Left lung (tissue), 14 donors: ENCODE measurements at places on chromosomes 11 and 22.

- no peak for DNase-seq
Measured at GRCh38 chr11:35814081-35814695, 129.7 kb upstream of the LDLRAD3 start.

- DNase-seq = no peak
Measured at GRCh38 chr11:72411623-72412419, 22.5 kb downstream of the CLPB start.

- no peak for DNase-seq
Measured at GRCh38 chr11:60343094-60343704, 16.1 kb downstream of the MS4A6E start.

DNA sequence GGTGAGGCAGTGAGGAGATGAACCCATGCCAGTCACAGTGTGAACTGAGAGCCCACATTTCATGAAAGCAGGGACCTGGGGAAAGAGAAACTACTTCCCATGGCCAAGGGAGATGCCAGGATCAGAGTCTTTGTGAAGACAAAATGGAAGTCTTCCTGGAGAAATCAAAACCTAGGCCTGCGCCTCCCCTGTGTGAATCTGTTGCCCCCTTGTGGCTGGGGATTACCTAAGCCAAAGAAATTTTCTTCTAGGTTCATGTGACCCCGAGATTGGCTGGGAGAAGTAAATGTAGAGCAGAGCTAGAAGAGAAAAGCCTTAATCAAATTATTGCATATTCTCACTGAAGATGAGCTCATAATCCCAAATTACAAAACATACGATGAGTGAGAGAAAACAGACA is 1075.3 kb downstream of the TBC1D22A start:
- DNase-seq = no peak

DNA sequence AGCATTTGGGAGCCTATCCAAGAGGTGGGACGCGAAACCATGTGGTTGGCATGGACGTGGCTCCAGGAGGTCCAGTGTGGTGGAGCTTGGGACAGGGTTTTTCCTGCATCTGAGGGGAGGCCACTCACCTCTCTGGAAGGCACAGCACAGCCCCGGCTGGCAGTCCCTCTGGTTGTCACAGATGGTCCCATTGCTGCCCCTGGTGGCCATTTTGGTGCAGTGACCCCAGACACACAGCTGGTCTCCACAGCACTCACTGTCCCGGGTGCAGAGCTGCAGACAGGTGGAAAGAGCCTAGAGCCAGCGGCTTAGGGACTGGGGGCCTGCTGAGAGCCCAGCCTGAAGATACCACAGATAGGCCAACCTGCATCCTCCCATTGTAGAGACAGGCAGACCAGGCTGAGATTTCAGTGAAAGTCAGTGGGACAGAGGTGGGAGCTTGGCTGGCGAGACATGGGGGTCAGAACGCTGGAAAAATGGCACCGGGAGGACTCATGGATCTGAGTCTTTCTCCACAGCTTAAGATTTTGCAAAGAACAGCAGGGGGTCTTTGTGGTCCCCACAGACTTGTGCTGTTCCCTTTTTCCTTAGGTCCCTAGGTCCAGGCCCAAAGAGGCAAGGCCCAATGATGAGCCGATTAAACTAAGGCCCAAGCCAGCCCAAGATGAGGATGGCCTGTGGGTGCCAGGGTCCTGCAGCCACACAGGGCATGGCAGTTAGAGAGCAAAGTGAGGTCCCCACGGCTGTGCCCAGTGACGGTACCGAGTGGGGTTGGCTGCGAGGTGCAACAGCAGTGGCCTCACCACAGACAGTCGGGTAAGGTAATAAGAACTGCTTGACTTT is 41.4 kb downstream of the DKK3 start:
- peak; percentile 87 for DNase-seq

DNA sequence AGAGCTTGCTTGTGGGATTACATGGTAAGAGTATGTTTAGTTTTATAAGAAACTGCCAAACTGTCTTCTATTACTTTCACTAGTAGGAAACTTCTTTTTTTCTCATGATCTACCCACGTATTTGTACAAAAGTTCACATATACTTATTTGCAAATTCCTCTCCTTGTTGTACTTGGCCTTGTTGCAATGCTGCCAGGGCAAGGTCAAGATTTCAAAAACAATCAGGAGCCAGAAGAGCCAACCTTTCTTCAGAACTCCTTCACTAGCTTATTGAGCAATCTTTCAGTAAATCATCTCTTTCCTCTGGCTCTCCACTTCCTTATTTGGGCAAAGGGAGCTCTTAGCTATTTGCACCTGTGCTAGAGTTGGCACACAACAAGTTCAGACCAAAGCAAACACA is 9.7 kb downstream of the SRSF8 start:
- DNase-seq = no peak
